ENCODE measurements at places on chromosomes 3 and 15.

GRCh38 chr3:188242436-188243123, 88.6 kb downstream of the LPP start:
- no peak for DNase-seq

- no peak for DNase-seq
Observed at GRCh38 chr3:101311676-101312075, 8.7 kb downstream of the IMPG2 start.

GRCh38 chr3:20064796-20065564, 24.7 kb downstream of the KAT2B start:
- no peak for DNase-seq

DNA sequence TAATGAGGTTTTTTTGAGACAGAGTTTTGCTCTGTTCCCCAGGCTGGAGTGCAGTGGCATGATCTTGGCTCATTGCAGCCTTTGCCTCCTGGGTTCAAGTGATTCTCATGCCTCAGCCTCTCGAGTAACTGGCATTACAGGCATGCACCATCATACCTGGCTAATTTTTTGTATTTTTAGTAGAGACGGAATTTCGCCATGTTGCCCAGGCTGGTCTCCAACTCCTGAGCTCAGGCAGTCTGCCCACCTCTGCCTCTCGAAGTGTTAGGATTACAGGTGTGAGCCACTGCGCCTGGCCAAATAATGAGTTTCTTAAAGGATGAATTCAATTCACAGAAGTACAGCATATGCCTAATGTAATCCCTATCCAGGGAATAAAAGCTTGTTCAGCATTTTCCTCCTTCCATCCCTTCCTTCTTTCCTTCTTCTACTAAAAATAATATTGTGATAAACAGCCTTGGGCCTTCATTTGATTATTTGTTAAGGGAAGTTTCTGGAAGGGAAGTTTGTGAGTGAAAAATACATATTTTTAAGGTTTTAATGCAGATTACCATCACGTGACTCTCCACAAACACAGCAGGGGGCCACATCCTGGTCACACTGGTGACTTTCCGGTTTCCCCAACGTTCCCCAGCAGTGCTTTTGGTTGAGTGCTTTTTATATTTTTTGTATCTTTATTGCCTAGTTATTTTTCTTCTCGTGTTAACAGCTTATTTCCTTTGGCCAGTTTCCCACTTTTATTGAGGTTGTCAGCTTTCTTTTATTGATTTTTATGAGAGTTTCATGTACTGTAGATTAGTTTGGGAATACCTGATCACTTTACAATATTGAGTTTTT, 116.8 kb downstream of the USP13 start:
- DNase-seq: no peak

- DNase-seq: no peak
Observed at GRCh38 chr3:157128771-157129681, 30.9 kb downstream of the CCNL1 start.

- no peak for DNase-seq
Observed at GRCh38 chr15:64213646-64214045, 50.8 kb upstream of the PPIB start.

- DNase-seq: no peak
Observed at GRCh38 chr15:27701956-27702355, 397.2 kb downstream of the OCA2 start.

- no peak for DNase-seq
Observed at GRCh38 chr15:95912280-95912625, 418.2 kb upstream of the NR2F2 start.

DNA sequence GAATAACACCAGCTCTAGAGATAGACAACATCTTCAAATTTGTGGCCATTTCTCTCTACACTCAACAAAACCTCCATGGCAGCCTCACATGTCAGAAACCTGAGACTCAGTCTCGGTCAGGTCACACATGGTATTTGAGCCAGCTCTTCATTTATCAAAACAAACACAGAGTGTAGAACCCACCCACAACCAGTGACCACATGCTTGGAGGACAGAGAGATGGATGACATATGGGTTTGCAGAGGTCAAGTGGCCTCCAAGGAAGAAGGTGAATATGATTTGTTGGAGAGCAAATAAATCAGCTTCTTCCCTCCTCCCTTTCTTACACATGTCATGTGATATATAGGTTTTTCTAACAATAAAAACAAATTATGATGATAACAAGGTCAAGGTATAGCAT, 278.1 kb upstream of the LRTM1 start:
- DNase-seq: no peak

DNA sequence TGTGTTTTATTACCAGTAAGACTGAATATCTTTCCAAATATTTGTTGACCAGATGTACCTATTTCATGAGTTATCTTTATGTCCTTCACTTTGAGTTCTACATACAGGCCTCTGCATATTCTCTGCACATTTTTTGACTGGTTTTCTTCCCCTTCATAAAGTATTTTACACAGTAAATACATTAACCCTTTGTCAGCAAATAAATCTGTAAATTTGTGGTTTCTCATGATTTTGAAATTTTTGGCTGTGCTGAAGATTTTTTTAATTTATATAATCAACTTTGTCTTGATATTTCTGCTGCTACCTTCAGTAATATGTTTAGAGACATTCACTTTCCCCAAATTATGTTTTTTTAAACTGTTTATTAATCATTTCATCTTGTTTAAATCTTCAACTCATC, 50.5 kb downstream of the WNT5A start:
- no peak for DNase-seq

DNA sequence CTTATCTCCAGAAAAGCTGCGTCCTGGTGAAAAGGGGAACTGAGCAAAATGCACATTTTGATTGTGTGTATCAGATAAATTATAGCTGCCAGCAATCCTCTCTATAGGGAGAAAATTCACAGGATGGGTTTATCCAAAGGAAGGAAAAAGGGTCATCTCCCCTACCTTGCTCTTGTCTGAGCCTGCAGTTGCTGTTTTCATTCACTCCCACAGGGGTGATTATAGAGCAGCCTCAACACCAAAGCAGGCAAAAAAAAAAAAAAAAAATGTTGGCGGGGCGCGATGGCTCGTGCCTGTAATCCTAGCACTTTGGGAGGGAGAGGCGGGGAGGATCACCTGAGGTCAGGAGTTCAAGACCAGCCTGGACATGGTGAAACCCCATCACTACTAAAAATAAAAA, 333.7 kb downstream of the ROBO2 start:
- DNase-seq: no peak

DNA sequence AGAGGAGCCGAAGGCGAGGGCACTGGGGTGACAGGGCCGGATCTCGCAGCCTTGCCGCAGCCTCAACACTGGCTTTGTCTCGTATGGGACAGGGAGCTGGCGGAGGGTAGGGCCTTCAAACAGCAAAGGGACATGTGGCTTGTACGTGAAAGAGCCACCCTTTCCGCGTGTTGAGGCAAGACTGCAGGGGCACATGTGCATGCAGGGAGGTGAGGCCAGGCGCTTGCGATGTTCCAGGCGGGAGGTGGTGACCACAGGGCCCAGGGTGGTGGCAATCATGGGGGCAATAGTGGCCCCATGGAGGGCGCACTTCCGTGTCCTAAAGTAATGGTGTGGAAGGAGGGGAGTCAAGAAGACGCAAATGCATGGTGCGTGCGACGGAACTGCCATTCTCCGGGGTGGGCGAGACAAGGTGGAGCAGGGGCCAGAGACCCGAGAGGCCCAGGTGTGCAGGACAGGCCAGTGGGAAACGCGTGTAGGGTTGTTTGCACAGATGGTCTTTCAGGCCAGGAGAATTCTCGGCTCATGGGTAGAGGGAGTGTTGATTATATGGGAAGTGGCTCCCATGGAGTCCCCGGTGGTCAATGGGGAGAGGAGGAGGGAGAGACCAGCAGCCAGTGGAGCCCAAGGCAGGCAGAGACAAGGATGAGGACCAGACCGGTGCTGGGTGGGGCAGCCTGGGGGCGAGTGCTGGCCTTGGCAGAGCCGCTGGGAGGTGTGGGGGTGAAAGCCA, 45.8 kb upstream of the PCSK6 start:
- DNase-seq: peak; percentile 41

GRCh38 chr3:38984731-38985130, 67.0 kb downstream of the SCN11A start:
- DNase-seq: no peak

DNA sequence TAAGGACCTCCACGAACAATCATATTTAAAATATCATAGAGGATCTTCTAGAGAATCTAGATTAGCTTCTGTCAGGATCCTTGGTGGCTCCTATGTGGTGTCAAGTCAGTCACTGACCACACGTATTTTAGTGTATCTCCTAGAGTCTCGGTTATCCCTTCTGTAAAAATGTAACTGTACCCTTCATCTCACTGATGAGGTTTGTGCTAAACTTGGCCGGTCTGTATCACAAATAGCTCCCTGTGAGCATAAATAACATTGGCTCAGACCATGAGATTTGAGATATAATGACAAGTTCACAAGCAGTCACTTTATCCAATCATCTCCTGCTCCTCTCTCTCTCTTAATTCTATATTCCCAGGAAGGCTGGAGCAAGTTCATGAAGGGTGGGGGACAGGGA, 93.6 kb upstream of the ARL6 start:
- DNase-seq: no peak

- DNase-seq: no peak
Observed at GRCh38 chr3:120174811-120175539, 80.7 kb upstream of the GSK3B start.

- DNase-seq: no peak
Observed at GRCh38 chr15:25838191-25838870, 24.8 kb downstream of the ATP10A start.

- no peak for DNase-seq
Observed at GRCh38 chr3:62922326-62922725, 47.1 kb upstream of the CADPS start.

DNA sequence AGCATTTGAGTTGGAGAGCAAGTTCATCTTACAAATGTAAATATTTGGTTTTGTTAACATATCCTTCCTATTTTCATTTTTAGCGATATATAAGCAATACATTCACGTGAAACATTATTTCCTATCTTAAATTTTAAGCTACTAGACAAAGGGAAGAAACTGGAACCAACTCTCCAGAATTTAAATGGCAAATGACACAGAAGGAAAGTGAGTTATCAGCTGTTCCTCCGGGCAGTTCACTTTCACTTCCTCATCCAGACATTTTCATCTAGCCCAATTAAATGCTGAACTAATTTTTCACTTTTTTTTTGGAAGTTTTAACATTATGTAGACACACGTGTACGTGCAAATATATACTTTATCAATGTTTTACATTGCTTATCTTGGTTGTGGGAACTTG, 58.7 kb downstream of the MORC1 start:
- no peak for DNase-seq

DNA sequence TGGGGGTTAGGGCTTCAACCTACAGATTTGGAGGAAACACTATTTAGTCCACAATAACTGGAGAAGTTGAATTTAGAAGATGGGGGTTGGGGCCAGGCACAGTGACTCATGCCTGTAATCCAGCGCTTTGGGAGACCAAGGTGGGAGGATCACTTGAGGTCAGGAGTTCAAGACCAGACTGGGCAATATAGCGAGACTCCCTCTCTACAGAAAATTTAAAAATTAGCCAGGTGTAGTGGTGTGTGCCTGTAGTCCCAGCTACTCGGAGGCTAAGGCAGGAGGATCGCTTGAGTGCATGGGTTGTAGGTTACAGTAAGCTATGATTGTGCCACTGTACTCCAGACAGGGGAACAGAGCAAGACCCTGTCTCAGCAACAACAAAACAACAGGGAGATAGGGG, 5.0 kb upstream of the DYNLT2B start:
- DNase-seq: no peak

DNA sequence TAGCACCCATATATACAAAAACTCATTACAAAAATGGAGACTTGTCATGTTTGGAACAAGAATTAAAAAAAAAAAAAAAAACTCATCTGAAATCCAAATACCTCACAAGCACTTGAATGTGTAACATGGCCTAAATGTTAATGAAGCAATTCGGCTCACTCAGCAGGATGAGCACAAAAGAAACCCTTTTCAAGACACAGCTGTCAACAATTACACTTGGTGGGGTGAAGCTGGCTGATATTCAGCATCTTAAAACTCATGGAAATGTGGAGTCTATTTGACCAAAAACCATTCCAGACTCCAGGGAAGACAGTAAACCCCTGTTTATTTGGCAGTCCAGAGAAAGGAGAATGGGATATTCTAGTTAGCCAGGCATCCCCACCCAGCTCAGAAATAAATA, 205.4 kb upstream of the TSC22D2 start:
- no peak for DNase-seq

DNA sequence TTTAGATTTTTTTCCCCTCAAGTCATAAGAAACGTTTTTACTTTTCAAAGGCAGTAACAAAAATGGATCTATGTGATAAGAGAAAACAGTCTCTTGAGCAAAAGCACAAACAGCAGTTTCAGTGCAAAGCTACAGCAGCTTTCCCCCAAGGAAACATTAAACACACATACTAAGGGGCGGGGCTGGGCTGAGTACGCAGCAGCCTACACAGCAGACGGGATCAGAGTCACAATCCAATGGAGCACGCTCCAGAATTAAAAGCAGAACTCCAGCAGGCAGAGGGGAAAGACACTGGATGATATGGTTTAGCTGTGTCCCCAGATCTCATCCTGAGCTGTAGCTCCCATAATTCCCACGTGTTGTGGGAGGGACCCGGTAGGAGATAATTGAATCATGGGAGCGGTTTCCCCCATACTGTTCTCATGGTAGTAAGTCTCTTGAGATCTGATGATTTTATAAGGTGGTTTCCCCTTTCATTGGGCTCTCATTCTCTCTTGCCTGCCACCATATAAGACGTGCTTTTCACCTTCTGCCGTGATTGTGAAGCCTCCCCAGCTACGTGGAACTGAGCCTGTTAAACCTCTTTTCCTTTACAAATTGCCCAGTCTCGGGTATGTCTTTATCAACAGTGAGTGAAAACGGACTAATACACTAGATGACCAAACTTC, 116.2 kb upstream of the SLCO3A1 start:
- no peak for DNase-seq

- DNase-seq: no peak
Observed at GRCh38 chr15:63232943-63233342, 43.5 kb downstream of the RAB8B start.

- no peak for DNase-seq
Observed at GRCh38 chr3:36751326-36751725, 13.0 kb downstream of the DCLK3 start.

DNA sequence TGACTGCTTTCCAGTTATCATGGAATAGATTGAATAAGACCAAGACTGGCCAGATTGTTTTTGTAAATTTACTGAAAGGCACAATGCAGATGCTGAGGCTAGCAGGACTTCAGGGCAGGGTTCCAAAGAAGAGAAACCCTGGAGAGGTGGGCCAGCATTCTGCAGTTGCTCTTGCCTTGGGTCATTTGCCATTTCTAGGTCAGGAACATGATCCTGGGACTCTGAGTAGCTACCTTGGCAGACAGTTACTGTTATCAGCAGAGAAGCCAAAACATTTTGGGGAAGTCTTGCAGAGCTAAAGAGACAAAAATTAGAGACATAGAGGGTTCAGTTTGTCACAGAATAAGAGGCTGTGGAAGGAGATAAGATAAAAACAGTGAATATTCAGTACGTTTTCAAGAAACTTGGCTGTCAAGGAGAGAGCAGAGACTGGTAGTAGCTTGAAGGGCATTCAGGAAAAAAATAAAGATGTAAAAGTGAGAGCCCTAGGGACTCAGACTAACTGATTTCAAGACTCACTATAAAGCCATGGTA, 46.8 kb upstream of the MYRIP start:
- DNase-seq: no peak

GRCh38 chr3:109137761-109138160, 1.2 kb downstream of the C3orf85 start:
- DNase-seq: no peak

Measured in H1 (cell line).